ENCODE measurements at places on chromosomes 4 and X.

GRCh38 chr4:111433441-111433840 lies 711.8 kb upstream of the FAM241A start:
- DNase-seq = no peak

GRCh38 chr4:61958591-61958990 lies 758.5 kb downstream of the ADGRL3 start:
- no peak for DNase-seq

DNA sequence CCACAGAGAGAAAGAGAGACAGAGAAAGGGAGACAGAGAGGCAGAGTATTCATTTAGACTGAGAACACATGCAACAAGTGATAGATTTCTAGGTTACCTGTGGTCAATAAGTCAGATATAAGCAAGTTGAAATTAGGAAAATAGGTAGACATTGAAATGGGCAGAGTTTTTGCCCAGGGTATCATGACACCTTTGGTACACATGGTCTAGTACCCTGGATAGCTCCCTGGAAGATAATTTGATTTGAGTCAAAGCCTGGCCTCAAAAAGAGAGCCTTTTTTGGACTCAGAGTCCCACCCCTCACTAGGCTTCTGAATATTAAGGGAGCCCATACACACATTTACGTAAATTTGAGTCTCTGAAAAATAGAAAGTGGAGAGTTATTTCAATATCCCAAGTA lies 4.0 kb upstream of the RPS6KA6 start:
- no peak for DNase-seq

DNA sequence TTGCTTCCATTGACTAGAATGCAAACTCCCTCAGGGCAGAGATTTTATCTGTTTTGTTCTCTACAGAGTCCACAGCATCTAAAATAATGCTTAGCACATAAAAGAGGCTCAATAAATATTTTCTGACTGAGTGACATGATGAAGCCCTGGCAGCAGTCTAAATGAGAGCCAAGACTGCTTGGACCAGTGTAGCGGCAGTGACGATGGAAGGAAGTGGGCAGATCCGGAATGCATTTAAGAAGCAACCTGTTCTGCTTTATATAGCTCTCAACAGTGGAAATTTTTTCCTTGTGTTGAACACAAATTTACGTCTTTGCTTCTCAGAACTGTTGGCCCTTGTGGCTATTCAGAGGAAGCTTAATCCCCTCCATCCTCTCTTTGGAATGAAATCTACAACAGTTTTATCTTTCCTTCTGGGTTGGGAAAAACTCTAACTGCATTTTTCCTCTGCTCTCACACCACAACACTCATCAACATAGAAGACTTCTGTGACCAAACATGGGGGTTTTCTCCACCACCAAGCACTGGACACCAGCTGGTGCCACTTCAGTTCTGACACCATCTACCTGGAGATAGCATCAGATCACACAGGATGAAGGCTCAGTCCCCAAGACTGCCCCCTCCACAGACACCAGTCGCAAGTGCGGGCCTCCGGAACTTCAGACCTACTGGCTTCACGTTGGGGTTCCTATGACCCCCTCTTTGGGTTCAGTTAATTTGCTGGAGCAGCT lies 7.0 kb upstream of the BEND4 start:
- DNase-seq = no peak

DNA sequence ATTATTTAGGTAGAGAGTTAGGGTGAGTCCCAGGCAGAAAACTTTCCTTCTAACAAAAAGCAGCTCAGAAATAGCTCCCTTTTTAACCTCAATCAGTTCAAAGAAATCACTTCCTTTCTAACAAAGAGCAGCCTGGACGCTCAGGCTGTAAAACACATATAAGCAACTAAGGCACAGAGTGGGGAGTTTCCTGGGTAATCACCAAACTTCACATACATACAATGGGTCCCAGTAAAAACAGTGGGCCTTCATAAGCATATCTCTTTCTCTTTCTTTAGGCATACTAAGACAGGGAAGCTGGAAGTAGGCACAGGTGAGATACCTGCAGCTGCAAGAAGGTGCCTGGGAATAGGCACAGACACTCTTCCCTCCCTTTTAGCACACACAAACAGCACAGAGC lies 4.9 kb upstream of the NAF1 start:
- DNase-seq = no peak

- DNase-seq = no peak
Observed at GRCh38 chr4:108255203-108255747, 86.5 kb upstream of the LEF1 start.

GRCh38 chr4:23814996-23815660 lies 74.7 kb downstream of the PPARGC1A start:
- DNase-seq = no peak

DNA sequence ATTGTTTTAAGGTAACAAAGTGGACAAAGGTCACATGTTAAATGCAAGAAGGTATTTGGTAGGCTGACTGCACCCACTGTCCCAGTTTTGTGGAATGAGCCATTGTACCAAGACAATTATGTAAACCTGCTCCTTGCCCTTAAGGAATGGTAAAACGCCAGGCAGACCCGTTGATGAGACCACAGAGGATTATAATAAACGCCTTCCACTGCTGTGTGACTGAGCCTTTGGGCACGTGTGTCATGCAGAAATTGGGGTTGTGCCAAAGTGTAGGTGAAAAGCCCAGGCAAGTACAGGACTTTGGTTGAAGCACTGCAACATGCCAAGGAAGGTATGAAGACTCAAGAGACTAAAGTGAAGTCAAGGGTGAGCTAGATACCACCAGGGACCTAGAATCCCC lies 59.7 kb downstream of the LRRC66 start:
- no peak for DNase-seq

DNA sequence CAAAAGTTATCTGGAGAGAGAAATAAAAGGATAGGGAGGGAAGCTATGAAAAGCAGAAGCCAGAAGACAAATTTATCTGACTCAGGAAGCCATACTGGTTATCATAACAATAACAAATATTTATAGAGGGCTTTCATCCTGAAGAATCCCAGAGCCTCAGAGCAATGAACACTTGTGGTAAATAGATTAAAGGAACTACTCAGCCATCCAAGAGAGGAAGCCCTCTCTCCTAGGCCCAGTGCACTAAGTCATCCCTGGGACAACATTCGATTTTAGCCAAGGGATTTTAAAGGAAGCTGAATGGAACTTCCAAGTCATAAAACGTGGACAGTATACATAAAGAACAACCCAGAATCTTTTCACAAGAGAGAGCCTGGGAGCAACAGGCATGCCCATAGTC lies 76.9 kb downstream of the COL4A6 start:
- no peak for DNase-seq

GRCh38 chrX:115561605-115562479 lies 868 bp downstream of the PLS3 start:
- DNase-seq = no peak

DNA sequence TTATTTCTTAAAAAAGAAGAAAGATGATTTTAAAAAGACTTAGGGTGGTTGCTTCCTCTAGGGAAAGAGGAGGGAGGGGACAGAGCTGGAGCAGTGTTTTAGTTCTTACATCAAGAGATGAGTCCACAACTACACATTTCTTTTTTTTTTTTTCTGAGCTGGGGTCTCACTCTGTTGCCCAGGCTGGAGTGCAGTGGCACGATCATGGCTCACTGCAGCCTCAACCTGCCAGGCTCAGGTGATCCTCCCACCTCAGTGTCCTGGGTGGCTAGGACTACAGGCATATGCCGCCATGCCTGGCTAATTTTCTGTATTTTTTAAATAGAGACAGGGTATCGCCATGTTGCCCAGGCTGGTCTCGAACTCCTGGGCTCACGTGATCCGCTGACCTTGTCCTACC lies 17.2 kb downstream of the SH3KBP1 start:
- DNase-seq = no peak

DNA sequence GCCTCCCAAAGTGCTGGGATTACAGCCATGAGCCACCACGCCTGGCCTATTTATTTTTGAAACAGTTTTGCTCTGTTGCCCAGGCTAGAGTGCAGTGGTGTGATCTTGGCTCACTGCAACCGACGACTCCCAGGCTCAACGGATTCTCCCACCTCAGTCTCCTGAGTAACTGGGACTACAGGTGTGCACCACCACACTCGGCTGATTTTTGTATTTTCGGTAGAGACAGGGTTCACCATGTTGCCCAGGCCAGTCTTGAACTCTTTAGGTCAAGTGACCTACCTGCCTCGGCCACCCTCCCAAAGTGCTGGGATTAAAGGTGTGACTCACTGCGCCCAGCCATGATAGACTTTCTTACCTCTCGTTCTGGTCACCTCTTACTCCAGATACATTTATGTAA lies 124.0 kb downstream of the UBE2K start:
- no peak for DNase-seq

GRCh38 chr4:140876615-140877364 lies 120.6 kb upstream of the TBC1D9 start:
- DNase-seq = no peak

GRCh38 chrX:9072281-9072680 lies 38.4 kb upstream of the FAM9B start:
- no peak for DNase-seq

DNA sequence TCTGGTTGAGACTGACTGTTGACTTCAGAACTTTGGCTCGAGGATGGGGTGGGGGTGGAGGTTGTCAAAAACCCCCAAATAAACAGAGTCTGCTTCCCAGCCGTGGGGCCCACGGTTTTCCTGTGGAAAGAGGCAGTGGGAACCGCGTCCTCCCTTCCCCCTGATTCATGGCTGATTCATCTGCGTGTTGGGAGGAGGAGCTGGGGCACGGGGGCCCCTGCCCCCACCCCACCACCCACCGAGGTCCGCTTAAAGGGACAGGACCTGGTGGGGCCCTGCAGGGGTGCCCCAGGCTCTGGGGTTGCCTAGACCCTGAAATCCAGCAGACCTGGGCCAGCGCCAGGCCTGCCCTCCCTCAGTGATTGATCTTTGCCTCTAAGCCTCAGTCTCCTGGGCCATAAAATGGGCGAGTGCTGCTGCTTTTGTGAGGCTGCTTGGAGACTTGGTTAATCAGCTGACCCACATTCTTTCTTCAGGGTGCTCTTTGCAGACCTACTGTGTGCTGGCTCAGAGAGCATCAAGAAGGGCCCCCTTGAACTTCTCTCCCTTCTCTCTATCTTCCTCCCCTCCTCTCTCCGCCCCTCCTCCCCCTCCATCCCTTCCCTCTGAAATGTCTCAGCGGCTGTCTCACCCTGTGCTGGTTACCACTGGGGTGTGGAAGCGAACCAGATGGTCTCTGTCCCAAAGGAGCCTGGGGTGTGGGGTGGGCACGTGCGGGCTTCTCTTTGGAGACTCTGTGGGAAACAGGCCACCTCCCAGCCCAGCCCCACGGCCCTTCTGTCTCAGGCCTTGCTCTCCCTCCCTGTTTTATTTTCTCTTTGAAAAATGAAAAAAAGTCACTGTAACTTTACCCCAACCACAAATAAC lies 9.1 kb downstream of the HTRA3 start:
- DNase-seq = no peak

DNA sequence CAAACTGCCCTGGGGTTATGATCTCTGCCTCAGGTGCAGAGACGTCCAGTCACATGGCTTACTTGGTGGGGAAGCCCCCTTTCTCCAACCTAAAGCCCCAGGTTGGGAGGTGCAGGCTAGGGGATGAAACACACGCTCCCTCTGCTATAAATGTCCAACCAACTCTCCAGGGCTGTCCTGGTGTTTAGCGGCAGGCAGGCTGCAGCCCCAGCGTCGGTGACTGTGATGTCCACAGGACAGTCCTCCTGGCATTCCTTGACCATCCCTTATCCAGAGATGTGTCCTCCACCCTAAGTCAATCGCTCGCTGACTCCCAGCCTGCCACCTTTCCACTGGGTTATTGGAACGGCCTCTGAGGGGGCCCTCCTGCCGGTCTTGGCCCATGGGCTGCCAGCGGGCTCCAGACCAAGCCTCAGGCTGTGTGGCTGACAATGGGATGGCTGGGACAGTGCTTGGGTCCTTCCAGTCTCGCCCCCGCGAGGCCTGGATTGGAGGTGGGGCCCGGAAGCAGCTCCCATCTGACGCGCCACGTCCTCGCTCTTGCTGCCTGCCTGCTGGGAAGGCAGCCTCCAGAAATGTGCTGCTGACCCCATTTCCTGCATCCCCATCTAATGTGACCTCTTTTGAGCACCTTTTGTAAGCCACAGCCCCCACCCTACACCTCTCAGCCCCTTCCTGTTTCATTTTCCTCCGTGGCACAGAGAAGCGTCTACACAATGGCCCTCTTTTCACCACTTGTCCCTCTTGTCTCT lies 60.8 kb upstream of the ADRA2C start:
- no peak for DNase-seq

DNA sequence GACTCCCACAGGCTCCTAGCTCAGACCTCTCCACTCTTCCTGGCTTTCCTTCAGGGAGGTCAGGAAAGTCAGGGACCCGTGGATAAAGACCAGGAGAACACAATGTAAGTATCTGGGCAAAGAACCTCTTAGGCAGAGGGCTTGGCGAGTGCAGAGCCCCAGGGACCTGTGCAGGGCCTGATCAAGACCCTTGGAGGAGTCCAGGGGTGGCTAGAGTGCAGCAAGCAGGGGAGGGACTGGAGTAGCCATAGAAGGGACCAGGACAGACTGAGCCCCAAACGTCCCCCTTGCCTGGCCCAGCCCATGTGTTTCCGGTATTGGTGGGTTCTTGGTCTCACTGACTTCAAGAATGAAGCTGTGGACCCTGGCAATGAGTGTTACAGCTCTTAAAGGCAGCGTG lies 5.9 kb upstream of the TNIP2 start:
- no peak for DNase-seq

DNA sequence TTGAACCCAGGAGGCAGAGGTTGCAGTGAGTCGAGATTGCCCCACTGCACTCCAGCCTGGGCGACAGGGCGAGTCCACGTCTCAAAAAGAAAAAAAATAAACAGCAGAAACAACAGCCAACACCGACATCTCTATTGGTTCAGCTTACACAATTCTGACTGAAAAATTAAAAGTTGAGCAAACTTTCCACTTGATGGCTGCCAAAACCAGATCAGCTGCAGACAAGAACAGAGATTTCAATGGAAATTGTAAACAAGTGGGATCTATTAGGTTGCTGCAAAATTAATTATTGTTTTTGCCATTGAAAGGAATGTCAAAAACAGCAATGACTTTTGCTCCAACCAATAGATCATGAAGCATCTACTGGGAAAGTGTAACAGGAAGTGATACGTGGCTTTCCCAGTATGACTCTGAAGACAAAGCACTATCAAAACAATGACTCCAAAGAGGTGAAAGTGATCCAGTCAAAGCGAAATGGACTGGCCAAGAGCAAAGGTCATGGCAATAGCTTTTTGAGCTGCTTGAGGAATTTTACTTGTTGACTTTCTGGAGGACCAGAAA lies 26.3 kb downstream of the UPF3B start:
- DNase-seq = no peak

DNA sequence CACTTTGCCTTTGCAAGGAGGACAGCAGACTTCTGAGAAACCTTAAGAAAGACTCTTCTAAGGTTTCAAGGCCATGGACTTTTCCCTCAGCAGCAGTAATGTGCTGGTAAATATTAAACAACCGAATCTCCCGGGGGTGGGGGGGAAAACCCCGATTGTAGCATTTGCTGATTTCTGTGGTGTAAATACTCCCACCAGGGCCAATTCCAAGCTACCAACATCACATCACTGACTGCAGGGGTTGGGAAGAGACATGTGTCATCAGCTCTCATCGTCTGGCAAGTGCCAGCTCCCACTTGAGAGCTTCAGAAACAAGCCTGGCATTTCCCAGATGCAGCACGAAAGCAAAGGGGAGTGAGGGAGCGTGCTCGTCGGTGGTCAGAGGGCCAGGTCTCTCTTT lies 101.2 kb downstream of the BCOR start:
- DNase-seq = no peak

- DNase-seq = no peak
Observed at GRCh38 chr4:151721466-151721865, 39.3 kb downstream of the GATB start.

GRCh38 chrX:143601809-143602208 lies 34.1 kb downstream of the SLITRK4 start:
- no peak for DNase-seq
